Thyroid gland (tissue), 4 donors: ENCODE measurements at places on chromosomes 6 and 20. TPM values are rescaled to one million over a fixed set of nuclear protein-coding genes. Genes with fewer than 3 reads are reported as not detected.
A peak's percentile ranks its signal among the peaks of the same experiment; 100 is the strongest.

Gene ARMC12
- 1.2 TPM for total RNA-seq

Gene NCOA7
- total RNA-seq = 14.6 TPM

DNA sequence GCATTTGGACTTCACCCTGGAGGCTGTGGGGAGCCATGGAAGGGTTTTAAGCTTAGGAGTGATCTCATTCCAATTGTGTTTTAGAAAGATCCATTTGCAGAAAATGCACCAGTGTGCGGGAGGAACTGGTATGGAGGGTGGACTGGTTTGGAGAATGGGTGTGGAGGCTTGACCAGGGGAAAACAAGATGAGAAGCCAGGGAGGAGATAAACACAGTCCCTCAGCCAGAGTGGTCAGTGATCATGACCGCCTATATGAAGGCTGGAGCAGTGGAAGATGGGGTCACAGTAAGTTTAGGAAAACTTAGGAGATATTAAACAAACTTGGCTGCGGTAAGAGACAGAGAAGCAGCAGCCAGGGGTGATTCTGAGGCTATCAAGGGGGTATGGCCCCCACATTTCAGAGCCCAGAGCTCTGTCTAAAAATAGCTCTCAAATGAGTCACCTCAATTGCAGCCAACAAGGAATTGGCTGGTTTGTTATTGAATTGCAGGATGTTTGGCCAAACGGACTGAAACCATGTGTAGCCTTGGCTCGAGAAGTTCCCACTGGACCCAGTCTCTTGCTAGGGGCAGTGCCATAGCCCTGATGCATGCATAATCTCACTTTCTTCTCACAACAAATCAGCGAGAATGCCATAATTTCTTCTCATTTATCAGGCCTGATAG lies 159.9 kb upstream of the TOP1 start:
- H3K4me1 ChIP-seq = peaks cover 4% of the 10 kb centered on the region
- H3K4me3 ChIP-seq = no peak overlapping the region
- H3K27me3 ChIP-seq = no peaks in the 10 kb centered on the region

Gene ADGRB3
- total RNA-seq = 0.93 TPM

DNA sequence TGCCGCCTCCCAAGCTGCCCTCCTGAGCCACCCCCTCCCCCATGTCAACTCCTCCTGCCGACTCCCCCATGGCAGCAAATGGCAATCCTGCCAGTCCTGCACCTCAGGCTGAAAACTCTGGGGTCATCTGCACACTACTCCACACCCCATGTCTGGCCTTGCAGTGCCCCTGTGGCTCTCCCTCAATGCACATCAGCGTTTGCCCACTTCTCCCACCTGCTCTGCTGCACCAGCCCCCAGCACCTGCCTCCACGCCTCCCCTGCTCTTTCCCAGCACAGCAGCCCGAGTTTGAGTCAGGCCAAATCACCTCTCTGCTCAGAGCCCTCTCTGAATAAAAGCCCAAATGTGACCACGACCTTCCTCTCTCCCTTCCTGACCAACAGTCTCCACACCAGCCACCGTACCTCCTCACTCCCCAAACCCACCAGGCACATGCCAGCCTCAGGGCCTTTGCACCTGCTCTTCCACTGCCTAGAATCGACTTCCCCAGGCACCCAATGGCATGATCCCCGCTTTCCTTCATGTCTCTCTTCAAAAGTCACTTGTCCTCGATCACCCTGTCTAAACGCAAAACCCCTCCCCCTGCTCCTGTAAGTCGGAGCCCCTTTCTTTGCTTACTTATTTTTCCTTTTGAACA lies 4.3 kb downstream of the PXDC1 start:
- no peak overlapping the region for H3K4me3 ChIP-seq
- H3K27me3 ChIP-seq = no peaks in the 10 kb centered on the region
- no peaks in the 10 kb centered on the region for H3K36me3 ChIP-seq
- H3K4me1 ChIP-seq = peaks cover 52% of the 10 kb centered on the region

DNA sequence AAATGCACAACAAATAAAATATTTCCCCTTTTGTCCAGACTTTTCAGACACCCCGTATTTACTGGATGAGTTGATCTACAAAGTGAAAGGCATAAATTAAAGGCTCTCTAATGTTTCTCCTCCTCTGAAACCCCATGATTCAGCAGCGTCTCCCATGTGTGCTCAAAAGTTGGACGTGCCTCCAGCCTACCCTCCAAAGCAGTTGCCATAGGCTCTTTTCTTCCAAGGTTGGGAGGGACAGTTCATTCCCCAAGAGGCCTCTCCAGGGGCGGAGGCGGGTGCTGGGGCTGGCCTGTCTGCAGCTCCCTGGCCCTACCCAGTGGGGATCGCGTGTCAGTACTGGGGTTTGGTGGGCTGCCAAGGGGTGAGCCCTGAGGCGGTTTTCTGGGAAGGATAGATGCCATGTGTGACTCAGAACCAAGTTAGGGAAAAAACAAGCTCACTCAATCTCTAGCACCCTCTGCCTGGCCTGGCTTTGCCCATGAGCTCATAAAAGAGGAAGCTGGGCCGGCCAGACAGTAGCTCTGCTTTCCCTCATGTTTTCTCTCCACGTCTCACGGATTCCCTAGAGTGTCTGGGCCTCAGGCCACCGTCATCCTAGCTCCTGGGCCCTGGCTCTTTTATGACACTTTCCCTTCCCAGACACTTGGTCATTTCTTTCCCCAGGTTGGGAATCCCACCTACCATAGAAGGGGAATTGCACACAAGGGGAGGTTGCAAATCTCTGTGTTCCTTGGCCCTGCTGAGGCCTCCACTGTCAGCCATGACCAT lies 8.0 kb upstream of the IER3 start:
- H3K27ac ChIP-seq = peak overlapping the region; percentile 79
- H3K4me1 ChIP-seq = peaks cover 14% of the 10 kb centered on the region
- H3K36me3 ChIP-seq = no peaks in the 10 kb centered on the region
- no peak overlapping the region for H3K4me3 ChIP-seq
- DNase-seq = peak; percentile 87

DNA sequence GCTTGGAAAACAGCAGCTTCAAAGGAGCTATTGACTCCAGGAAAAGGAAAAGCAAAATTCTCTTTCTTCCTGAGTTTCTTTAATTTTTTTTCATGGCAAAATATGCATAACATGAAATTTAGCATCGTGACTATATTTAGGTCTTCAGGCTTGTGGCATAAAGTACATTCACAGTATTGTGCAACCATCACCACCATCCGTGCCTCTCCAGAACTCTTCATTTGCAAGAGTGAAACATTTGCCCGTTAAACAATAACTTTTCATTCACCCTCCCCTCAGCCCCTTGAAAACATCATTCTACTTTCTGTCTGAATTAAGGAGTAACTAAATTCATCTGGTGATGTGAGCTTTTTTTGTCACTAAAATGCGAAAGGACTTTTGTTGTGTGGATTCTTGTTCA lies 251.7 kb downstream of the PHACTR1 start:
- no peaks in the 10 kb centered on the region for H3K27me3 ChIP-seq
- no peak for DNase-seq
- peaks cover 25% of the 10 kb centered on the region for H3K4me1 ChIP-seq
- no peaks in the 10 kb centered on the region for H3K36me3 ChIP-seq
- no peak overlapping the region for H3K27ac ChIP-seq
- H3K4me3 ChIP-seq = no peak overlapping the region

DNA sequence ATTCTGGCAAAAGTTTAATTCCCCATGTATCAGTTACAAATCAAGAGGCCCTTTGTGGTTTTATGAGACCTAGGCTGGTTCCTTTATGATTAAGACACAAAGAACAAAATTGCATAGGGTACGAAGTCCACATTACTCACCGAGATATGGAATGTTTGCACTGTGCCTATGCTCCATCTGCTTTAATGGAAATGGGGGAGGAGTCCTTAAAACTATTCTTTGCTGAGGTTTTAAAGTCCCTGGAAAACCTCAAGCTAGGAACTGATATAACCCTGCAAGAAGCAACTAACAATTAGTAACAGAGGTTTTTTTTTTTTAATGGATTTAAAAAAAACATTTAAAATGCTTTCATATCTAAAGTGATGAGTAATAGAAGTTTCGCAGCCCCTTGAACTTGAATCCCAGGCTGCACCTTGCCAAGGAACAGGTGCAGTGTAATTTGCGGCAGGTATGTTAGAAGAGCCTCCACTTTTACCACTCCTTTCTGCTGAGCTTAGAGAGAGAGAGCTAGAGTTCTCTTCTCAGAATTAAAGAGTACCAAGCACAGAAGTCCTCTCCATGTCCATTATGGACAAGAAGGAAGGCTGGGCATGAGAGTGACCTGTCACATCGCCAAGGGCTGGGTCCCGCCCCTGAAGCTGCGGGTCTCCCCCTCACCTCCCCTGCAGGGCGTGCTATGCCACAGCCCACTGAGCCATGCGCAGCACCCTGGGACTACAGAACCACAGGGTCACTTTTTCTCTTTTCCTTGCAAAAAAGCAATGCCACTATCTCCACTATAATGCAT lies 2.3 kb downstream of the SERPINB1 start:
- H3K4me3 ChIP-seq = no peak overlapping the region
- peak overlapping the region; percentile 93 for H3K27ac ChIP-seq
- H3K4me1 ChIP-seq = peaks cover 21% of the 10 kb centered on the region
- peaks cover 20% of the 10 kb centered on the region for H3K36me3 ChIP-seq
- no peaks in the 10 kb centered on the region for H3K27me3 ChIP-seq

Gene POU3F2
- not detected for total RNA-seq

DNA sequence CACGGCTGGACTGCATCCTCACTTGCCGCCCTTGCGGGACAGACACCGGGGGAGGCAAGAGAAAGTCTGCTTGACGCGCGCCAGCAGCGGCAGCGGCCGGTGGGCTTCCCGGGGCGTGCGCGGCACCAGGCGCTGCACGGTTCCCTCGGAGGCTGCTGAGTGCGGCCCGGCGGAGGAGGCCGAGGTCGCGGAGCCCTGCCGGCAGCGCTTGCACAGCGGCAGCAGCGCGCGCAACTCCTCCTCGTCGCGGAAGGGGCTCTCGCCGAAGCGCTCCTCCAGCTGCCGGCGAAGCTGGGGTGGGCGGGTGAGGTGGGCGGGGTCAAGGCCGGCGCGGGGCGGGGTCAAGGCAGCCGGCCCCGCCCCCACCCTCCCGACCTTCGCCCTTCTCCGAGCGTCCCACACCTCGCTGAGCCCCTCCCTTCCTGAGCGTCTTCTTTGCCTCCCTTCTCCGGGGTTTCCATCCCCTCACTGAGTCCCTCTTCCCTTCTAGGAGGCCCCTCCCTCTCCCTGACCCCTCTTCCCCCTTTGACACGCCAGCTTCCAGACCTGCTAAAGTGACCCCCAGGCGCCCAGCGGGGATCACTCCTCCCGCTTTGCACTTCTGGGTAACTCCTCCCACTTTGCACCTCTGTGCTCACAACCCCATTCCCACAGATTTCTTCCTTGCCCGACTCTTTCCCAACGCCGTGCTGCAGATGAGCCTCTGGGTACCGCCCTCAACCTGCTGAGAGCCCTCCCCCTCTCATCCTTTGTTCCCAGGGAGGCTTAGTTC lies 8.8 kb downstream of the DUSP15 start:
- DNase-seq = peak; percentile 54
- H3K4me3 ChIP-seq = peak overlapping the region; percentile 22
- H3K36me3 ChIP-seq = no peaks in the 10 kb centered on the region
- H3K27me3 ChIP-seq = no peaks in the 10 kb centered on the region

- no peak overlapping the region for H3K27ac ChIP-seq
- no peak for DNase-seq
- no peaks in the 10 kb centered on the region for H3K4me1 ChIP-seq
- no peaks in the 10 kb centered on the region for H3K36me3 ChIP-seq
- H3K27me3 ChIP-seq = no peaks in the 10 kb centered on the region
These were observed 101.9 kb upstream of the NAA20 start for GRCh38 chr20:19915111-19915798.

- DNase-seq = no peak
- H3K27me3 ChIP-seq = no peaks in the 10 kb centered on the region
- no peak overlapping the region for H3K4me3 ChIP-seq
- no peak overlapping the region for H3K27ac ChIP-seq
- H3K36me3 ChIP-seq = no peaks in the 10 kb centered on the region
These were observed 538.6 kb upstream of the MARCKS start for GRCh38 chr6:113318575-113318917.

Gene ADAM33
- 16.0 TPM for total RNA-seq

- no peaks in the 10 kb centered on the region for H3K27me3 ChIP-seq
- H3K4me3 ChIP-seq = no peak overlapping the region
- no peak overlapping the region for H3K27ac ChIP-seq
- no peak for DNase-seq
- no peaks in the 10 kb centered on the region for H3K4me1 ChIP-seq
These were observed 937.8 kb upstream of the MANEA start for GRCh38 chr6:94639564-94639963.

- no peak overlapping the region for H3K27ac ChIP-seq
- H3K36me3 ChIP-seq = no peaks in the 10 kb centered on the region
- no peaks in the 10 kb centered on the region for H3K27me3 ChIP-seq
- no peak overlapping the region for H3K4me3 ChIP-seq
These were observed 82.2 kb upstream of the DUSP22 start for GRCh38 chr6:210104-210456.

- H3K36me3 ChIP-seq = no peaks in the 10 kb centered on the region
- H3K27me3 ChIP-seq = no peaks in the 10 kb centered on the region
- DNase-seq = no peak
These were observed 600 bp upstream of the SYNJ2 start for GRCh38 chr6:157981132-157981394.

Gene NELFE
- 104 TPM for total RNA-seq

GRCh38 chr6:167930295-167930694 lies 67.2 kb upstream of the KIF25 start:
- no peak overlapping the region for H3K4me3 ChIP-seq
- no peak overlapping the region for H3K27ac ChIP-seq
- H3K27me3 ChIP-seq = no peaks in the 10 kb centered on the region
- peaks cover 4% of the 10 kb centered on the region for H3K4me1 ChIP-seq
- H3K36me3 ChIP-seq = peaks cover 23% of the 10 kb centered on the region

Gene PEX3
- total RNA-seq = 27.3 TPM

Gene SOBP
- 21.4 TPM for total RNA-seq

GRCh38 chr6:108560463-108561308 lies at the start of gene FOXO3:
Gene FOXO3, plus strand, starts transcription at chr6:108560917. Its CDS starts 292 bp downstream, at chr6:108561209.
- peaks cover 34% of the 10 kb centered on the region for H3K4me1 ChIP-seq
- H3K27me3 ChIP-seq = no peaks in the 10 kb centered on the region
- peak within 1 kb of the TSS; percentile 96 for H3K4me3 ChIP-seq
- peaks cover 4% of the 10 kb centered on the region for H3K36me3 ChIP-seq

DNA sequence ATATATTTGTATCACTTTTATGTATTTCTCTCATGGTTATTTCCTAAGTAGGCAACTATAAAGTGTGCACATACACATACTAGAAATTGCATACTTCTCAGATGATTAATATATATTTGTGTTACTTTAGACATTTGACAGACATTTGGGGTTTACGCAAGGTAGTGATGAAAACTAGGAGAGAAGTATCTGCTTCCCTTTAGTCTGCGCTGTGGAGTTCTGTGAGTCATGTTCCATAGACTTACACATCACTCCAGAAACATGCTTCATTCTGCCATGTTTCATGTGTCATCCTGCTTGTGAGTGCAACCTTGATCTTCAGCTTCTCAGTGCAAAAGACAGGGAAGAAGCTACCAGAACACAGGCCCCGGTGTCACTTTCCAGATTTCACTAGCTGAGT lies 200.7 kb upstream of the BMP2 start:
- no peak overlapping the region for H3K27ac ChIP-seq
- no peaks in the 10 kb centered on the region for H3K27me3 ChIP-seq
- no peak for DNase-seq
- H3K36me3 ChIP-seq = no peaks in the 10 kb centered on the region
- peaks cover 1% of the 10 kb centered on the region for H3K4me1 ChIP-seq

Gene SDCBP2
- 34.5 TPM for total RNA-seq
